Activated CD4-positive, alpha-beta T cell treated with anti-CD3 and anti-CD28 coated beads for 4 hours (primary cell): ENCODE measurements at places on chromosomes 13 and 19.

DNA sequence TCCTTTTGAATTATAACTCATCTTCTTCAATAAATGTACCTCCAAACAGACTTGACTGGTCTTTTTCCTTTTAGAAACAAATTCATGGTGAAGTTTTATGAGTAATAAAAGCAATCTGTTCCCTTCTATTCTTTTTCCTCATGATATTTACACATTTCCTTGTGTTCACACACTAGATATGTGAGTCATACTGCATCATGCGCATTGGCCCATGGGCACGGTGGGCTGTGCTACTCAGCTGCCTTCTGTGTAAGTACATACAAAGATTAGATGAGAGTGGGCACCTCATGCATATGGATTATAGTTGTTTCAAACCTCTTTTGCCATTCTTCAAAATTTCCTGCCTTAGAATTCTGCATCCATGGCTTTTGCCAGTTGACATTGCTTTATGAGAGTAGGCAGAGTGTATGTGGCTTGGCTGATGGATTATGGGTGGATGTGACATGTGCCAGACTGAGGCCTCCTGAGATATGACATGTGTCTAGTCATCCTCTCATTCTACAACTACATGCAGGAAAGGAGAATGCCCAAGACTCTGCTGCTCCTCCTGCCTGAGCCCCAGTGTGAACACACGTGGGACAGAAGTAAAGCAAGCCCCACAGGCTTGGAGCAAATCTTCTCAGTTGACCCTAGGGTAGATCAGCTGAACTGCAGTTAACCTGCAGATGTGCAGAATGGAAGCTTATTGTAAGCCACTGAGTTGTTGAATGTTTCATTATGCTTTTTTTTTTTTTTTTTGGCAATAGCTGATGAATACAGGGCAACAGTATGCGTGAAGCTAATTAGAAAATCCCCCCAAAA is 109.9 kb downstream of the RBM26 start:
- DNase-seq = no peak

DNA sequence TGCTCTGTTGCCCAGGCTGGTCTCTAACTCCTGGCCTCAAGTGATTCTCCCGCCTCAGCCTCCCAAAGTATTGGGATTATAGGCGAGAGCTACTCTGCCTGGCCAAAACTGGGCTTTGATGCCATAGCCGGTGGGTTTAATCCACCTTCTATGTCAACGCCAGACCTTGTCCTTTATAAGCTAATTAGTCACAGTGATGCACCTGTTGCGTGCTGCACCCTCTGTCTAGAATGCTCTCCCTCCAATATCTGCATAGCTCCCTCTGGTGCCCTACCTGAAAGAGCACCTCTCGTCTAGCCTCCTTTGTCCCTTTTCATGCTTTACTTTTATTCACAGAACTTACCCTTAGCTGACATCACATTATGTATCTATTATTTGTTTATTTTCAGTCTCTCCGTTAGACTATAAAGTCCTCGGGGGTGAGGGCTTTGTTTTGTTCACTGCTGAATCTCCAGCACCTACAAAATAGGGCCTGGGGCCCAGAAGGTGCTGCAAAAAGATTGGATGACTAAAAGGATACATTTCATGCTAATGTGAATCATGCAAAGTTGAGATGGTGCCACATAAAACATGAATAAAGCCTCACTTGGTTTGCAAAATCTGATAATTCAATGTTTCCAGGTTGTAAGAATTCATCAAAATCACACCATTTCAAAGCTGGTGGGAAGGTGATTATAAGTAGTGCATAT is 148.1 kb downstream of the USP12 start:
- DNase-seq = no peak

- DNase-seq = no peak
These were observed 12.7 kb upstream of the ZNF443 start for GRCh38 chr19:12453495-12453894.

GRCh38 chr19:6947745-6948144 is 60.4 kb downstream of the ADGRE1 start:
- peak; percentile 4 for DNase-seq

DNA sequence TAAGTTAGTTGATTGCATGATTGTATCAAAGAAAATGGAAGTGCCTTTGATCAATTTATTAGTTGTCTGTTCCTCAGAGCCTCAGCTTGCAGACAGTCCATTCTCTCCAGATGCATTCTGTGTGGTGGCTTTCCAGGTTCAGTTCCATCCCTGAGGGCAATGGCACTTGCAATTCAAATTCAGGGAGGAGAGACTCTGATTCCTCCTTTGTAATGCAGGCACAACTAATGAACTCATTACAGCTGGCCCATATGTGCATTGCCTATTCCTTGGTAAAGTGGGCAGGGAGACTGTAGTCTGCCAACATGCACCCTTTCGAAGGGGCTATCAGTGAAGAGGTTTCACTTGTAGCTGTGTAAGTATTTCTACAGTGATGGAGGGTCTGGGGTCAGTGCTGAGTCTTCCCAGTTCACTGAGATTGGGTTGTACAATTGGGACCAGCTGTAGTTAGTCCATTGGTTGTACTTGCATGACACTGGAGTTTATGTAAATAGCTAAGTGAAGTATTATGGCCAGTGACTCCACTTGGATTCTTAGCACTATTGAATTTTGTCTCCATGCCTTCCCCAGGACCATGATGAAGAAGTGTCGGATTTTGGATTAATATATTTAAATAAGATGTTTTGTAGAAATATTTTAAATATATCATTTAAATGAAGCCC is 401.7 kb downstream of the GPC6 start:
- no peak for DNase-seq

GRCh38 chr19:13092606-13093235 is 9.9 kb downstream of the LYL1 start:
- no peak for DNase-seq

DNA sequence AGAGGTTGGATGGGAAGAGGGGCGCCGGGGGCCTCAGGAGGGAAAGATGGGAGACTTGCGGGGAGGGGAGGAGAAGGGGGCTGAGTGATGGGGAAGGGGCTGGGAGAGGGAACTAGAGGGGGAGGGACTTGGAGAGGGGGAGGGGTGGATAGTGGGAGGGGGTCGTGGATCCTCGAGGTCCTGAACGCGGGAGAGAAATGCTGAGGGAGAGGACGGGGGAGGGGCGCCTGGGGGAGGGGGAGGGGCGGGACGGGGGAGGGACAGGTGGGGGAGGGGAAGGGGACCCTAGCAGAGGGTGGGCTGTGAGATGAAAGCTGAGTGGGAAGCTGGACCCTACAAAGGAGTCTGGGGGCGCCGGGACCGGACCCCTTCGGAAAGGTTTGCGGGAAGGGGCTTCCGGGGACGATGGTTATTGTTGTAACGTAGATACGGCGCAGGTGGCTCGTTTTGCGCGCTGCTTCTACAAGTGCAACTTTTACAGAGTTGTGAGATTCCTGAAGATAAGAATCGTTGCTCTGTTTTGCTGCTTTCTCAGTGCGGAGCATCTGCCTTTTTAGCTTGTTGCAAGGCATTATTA is 418 bp downstream of the ZNF444 start:
- DNase-seq = peak; percentile 21

DNA sequence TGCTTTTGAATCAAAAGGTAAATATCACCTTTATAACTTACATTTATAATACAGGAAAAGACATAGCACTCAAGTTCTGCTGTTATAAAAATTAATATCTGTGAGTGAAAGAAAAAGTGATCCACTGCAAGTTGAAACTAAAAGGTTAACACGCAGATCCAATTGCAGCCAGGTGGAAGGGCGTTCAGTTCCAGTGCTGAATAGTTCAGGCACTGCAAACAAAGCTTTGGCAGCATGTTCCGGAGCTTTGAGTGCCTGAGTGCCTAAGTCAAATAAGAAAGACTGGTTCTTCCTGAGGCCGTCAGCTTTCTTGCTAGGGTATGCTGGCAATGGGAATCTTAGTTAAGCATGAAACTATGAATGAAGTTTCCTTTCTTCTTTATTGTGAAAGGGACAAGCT is 200.3 kb downstream of the LMO7 start:
- no peak for DNase-seq

DNA sequence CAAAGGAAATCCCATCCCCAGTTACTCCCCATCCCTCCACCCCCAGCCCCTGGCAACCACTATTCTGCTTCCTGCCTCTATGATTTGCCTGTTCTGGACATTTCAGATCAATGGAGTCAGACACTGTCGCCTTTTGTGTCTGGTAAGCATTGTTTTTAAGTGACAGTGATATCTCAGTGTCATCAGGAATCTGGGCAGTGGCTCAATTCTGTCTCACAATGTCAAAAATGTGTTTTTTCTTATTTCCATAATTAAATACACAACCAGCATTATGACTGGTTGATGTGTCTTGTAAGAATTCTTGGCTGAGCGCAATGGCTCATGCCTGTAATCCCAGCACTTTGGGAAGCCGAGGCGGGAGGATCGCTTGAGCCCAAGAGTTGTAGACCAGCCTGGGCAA is 20.2 kb upstream of the PGLS start:
- no peak for DNase-seq

GRCh38 chr13:49958321-49958720 is 22.2 kb upstream of the SPRYD7 start:
- no peak for DNase-seq

- no peak for DNase-seq
These were observed 9.2 kb upstream of the FCGBP start for GRCh38 chr19:39943586-39943985.

DNA sequence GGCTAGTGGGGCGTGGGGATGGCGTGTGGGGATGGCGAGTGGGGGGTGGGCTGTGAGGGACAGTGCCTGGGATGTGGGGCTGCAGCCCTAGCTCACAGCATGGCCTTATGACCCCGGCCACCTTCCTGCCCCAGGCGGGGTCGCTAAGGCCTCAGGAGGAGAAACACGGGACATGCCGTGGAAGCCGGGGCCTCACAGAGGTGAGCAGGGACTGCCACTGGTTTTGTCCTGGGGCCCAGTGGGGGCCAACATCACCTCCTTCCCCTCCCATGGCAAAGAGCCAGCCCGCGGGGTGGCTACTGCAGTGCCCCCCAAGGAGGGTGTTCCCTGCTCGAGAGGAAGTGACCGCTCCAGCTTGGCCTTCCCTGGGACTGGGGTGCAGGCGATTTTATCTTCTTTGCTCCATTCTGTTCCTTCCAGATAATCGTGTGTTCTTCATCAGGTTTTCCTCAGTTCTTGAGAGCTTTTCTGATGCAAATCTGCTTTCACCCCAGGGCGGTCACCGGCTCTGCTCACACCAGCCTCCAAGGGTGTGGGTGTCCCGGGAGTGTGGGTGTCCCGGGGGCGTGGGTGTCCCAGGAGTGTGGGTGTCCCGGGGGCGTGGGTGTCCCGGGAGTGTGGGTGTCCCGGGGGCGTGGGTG is 1.2 kb downstream of the F7 start:
- DNase-seq = no peak

DNA sequence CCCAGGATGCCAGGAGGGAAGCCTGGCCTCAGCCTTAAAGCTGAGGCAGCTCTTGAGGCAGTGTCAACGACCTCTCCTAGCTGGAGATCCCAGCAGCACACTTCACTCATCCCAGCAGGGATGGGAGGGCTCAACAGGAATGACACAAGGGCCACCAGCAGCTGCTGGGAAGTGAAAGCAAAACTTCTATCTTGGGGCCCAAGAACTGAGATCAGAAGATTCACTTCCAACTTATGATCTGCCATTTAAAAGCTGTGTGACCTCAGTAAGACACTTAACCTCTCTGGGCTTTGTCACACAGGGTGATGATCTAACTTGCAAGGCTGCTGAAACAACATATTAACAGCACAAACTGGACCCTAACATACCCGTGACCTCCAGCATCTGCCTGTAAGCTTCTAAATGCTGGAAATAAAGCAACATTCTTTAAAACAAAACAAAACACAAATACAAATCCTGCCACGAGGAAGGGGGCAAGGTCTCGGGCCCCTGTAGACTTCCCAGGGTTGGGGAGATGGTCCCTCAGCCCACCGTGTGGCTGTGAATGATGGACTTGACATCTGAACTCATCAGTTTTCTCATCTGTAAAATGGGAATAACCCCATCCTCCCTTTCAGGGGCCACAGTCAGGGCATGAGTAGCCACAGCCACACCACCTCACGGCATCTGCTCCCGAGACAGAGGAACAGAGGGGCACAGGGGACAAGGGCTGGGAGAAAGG is 22.7 kb downstream of the ELL start:
- no peak for DNase-seq

DNA sequence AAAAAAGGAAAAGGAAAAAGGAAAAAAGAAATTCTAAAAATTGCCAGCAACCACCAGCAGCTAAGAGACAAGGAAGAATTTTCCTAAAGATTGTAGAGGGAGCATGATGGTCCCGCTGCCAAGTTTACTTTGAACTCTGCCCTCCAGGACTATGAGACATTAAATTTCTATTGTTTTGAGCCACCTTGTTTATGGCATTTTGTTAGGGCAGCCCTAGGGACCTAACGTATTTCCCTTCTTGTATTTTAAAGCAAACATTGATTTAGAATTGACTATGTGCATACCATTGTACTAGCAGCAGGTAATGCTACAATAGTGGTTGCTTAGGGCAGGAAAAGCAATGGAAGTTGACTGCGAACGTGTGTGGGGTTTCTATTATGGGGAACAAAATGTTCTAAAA is 1414.2 kb downstream of the EFNB2 start:
- no peak for DNase-seq

DNA sequence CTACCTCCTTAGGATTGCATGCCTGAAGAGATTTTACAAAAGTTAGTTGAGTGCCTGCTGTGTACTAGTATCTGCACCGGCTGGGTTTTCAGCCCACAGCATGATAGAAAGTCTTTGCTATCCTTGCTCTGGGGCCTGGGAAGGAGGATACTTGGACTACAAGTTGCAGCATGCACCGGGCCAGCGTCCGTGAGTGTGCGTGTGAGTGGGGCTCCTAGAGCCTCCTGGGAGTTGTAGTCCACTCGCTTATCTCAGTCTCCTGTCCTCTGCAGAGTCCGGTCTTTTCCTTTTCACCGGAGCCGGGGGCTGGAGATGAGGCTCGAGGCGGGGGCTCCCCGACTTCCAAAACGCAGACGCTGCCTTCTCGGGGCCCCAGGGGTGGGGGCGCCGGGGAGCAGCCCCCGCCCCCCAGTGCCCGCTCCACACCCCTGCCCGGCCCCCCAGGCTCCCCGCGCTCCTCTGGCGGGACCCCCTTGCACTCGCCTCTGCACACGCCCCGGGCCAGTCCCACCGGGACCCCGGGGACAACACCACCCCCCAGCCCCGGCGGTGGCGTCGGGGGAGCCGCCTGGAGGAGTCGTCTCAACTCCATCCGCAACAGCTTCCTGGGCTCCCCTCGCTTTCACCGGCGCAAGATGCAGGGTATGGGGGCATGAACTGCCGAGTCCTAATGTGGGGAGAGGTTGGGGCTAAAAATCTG is 20.6 kb downstream of the BRSK1 start:
- no peak for DNase-seq

DNA sequence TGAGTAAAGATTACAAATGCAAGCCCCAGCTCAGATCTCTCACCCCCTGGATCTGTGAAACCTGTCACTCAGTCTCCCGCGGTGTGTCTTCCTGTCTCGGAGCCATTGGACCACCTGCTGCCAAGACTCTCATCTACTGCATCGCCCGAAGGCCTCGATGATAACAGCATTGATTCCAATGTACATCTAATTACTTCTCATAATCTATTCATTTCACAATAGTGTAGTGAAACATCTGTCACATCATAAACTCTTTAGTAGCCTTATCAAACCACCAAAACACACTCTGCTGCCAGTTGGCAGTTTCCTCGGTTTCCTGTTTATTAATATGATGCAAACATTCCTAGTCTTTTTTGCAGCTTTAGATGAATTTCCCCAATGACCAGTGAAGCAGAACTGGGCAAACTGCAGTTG is 220.3 kb downstream of the POU4F1 start:
- no peak for DNase-seq
